ENCODE measurements at places on chromosomes 1 and 21.

GRCh38 chr1:77234096-77234495, 14.9 kb upstream of the PIGK start:
- DNase-seq: no peak

- no peak for DNase-seq
Observed at GRCh38 chr21:37546949-37547614, 180.5 kb downstream of the DYRK1A start.

- DNase-seq: no peak
Observed at GRCh38 chr1:6783936-6784559, 1.2 kb upstream of the CAMTA1 start.

DNA sequence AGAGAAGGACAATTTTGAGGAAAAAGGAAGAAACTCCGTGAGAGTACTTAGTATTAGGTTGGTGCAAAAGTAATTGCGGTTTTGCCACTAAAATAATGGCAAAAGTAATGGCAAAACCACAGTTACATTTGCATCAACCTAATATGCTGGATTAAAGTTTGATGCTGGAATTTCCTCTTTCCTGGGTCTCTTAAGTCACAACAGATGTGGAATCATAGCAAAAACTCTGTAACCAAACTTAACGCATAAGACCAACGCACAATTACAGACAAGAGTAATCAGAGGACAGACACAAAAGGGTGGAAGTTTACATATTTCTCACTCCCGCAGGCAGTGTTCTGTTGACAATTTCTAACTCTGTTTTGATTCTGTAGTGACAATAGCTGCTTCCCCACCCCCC, 182.4 kb downstream of the BACH1 start:
- no peak for DNase-seq

- DNase-seq: peak; percentile 60
Observed at GRCh38 chr21:34029743-34030528, 43.4 kb upstream of the MRPS6 start.

DNA sequence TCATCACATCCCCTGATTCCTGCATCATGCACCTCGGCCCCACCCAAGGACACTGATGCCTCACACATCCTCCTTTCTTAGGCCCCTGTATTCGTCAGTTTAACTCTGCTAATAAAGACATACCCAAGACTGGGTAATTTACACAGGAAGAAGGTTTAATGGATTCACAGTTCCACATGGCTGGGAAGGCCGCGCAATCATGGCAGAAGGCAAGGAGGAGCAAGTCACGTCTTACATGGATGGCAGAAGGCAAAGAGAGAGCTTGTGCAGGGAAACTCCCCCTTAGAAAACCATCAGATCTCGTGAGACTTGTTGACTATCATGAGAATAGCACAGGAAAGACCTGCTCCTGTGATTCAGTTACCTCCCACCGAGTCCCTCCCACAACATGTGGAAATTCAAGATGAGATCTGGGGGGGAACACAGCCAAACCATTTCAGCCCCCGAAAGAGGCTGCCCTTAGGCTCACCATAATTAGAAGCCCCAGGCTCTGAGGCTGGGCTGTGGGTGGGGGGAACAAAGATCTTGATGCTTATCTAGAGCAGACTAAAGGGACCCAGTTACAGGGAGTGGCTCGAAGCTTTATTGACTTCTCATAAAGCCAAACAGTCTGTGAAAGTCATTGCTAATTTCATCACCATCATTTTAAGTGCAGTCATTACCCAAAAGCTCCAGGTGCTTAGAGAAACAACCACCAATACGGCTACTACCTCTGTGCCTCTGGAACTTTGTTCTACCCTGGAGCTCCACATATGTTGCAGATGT, 181.5 kb downstream of the MATN1 start:
- no peak for DNase-seq

DNA sequence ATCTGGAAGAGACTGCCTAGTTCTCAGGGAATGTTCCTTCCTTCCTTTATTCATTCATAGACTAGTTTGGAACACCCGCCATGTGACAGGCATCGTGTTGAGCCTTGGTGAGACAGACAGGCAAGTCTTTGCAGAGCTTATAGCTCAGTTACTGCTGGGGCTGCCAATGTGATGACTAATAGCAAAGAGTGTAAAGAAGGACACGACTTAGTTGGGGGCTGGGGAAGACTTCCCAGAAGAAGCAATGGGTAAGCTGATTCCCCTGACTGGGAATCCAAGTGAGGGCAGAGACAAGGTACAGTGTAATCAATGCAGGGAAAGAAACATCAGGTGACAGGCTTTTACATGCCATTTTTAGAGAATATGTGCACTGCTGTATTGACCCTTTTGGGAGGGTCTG, 51.2 kb downstream of the TENT5C start:
- DNase-seq: peak; percentile 5

GRCh38 chr1:11384170-11384554, 94.8 kb upstream of the DISP3 start:
- DNase-seq: no peak

GRCh38 chr1:65409314-65409713, 11.2 kb upstream of the LEPR start:
- no peak for DNase-seq

- no peak for DNase-seq
Observed at GRCh38 chr1:83511146-83511726, 487.7 kb downstream of the TTLL7 start.

DNA sequence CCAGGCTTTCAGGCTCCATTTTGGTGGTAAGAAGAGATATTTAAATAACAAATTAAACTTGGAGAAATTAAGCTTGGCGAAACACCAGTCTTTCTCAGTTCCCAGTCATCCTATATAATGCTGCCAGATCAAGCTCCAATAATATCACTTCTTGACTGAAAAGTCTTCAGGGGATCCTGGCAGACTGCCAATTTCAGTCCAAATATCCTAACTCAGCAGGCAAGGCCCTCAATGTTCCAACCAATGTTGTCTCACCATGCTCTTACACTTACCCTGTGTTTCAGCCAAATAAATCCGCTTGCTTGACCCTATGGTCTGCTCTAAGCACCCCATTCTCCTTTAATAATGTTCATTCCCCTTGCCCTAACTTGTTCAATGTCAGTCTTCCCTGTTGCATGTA, 39.9 kb upstream of the BCL10 start:
- no peak for DNase-seq

DNA sequence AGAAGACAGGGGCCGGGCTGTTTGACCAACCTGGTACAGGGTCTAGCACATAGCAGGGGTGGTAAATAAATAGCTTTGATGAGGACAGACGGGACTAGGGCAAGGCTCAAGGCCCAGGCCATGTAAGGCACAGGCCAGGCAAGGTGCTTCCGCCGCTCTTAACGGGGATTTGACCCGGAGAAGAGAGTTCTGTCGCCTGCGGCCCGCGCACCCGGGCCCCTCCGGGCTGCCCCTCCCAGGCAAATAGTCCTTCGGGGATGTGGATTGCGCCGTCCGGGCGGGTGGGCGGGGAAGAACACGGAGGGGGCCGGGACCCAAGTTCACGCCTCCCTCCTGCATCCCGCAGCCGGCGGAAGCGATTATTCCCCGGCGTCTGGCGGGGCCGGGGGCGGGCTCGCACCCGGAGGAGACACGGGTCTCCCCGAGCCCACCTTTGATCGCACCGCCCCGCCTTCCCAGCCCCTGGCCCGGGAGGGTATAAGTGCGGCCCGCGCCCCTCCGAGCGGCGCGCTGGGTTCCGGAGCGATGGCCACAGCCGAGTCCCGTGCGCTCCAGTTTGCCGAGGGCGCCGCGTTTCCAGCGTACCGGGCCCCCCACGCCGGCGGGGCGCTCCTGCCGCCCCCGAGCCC, at the start of gene MIXL1:
Gene MIXL1, plus strand, starts transcription at position 508 of the 629 bp plus-strand sequence. Its CDS starts 18 bp downstream, at position 526.
- DNase-seq: no peak

DNA sequence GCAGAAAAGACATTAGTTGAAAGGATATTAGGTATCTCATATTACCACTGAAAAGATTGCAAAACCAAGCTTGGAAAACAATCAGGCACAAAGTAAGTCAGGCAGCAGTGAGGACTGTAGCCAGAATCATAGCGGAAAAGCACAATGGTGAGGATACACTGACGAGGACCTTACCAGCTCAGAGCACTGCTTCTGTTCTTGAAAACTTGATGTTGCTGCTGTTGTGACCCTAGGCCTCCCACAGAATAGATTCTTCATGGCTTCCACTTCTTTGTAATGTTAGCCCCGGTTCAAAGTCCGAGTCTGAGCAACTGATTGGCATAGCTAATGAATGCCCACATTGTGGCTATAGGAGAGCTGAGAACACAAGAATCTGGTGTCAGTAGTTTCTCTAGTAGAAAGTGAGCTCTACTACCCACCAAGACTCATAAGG, 45.2 kb upstream of the LRRC8C start:
- DNase-seq: no peak

- DNase-seq: no peak
Observed at GRCh38 chr1:85259912-85260274, 431 bp upstream of the C1orf52 start.

- no peak for DNase-seq
Observed at GRCh38 chr21:34201001-34201400, 127.6 kb downstream of the MRPS6 start.

GRCh38 chr1:208161656-208162375, 82.4 kb downstream of the PLXNA2 start:
- DNase-seq: no peak

- DNase-seq: no peak
Observed at GRCh38 chr1:116424438-116424837, 51.4 kb downstream of the ATP1A1 start.

- no peak for DNase-seq
Observed at GRCh38 chr1:62045574-62045973, 149.1 kb upstream of the L1TD1 start.

DNA sequence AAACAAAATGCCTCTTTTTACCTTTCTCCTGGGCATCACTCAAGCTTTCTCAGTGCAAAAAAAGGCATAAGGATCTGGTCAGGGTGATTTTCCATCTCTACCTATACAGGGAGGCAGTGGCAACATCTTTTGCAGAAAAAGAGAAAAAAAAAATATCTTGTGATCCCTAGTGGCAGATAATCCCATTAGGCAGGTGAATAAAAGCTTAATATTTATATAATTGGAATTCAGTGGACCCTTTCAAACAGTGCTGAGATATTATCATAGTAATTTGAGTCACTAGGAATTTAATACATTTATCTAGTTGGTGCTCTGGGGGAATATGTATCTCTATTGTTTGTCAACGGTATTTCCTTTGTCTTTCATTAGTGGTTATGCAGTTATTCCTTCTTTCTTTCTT, 29.9 kb upstream of the CXADR start:
- DNase-seq: no peak

DNA sequence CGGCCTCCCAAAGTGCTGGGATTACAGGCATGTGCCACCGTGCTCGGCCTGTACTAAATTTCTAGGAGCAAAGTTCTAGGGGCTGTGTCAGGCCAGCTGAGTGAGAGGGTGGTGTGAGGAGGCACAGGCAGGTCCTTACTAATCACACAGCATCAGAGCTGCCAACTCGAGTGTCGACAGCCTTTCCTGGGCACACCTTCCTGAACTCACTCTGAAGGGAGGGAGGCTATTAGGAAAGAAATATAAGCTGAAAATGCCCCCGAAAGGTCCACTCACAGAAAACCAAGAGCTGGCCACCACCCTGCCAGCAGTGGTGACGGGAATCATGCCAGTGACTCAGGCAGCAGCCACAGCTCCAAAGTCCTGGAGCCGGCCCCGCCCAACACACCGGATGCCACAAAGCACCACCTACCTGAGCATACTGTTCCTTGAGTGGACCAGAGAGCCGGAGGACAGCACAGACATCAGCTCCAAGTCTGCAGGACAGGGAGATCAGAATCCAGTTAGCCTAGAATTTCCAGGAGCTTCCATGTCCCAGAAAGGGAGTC, 4.5 kb downstream of the PMVK start:
- DNase-seq: no peak

DNA sequence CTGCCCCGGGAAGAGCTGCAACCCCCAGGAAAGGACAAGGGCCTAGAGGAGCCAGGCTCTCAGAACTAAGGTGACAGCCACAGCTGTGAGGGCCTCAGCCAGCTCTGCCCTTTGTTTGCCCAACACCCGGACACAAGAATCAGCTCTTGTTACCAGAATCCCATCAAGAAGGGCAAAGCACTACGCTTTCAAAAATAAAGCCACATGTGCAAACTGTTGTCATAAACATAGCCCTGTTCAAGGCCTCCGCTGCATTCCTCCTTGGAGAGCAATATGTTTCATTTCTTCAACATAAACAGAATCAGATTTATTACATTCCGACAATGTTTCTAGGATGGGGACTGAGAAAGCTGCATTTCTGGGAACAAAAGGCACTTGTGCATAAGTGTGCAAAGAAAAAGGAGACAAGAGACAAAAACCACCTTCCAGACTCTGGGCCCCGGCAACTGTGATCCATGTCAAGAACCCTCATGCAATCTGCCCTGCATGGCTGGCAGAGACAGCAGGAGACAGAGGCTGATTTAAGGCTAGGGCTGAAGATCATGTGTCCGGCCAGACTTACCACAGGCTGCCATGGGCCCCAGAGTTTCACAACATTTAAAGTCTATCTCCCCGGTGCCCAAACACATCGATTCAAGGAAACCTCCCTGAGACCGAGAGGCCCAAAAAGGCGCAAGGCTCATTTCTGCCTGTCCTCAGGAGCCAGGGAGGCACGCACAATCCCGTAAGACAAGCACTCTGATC, 71.0 kb downstream of the SSBP3 start:
- no peak for DNase-seq

DNA sequence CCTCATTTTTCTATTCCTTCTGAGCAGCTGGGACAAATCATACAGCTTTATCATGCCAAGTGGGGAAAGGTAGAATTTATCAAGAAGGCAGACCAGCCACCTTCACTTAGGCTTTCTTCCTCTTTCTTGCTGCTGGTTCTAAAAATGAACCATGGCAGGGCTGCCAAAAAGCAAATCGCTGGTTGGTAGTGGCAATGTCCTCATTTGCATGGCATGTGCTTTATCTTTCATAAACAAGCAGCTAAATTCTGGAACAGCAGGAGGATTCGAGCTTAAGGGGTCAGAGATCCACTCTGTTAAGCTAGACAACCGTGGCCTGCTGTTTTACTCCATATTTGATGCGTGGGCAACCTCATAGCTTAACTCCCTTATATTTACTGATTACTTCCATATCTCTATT, 91.3 kb downstream of the RPE65 start:
- no peak for DNase-seq

DNA sequence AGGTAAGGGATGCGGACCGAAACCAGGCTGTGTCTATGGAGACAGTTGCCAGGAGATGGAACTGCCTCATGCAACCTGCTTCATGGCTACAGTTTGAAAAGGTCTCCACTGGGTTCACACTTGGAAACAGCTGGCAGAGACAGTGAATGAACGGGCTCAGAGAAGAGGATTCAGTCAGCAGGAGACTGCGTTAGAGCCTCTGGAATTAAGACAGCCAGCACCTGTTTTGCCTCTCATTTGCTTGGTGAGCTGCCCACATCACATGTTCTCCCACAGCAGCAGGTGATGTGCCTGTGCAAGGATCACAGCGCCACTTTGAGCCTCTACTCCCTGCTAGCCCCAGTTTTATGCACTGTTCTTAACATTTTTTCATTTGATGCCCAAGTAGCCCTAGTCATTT, 321.0 kb downstream of the PLPP3 start:
- no peak for DNase-seq

GRCh38 chr1:9618909-9619679, 30.4 kb downstream of the TMEM201 start:
- DNase-seq: no peak

GRCh38 chr1:190144650-190145049, 333.0 kb downstream of the BRINP3 start:
- DNase-seq: no peak

Data from amniotic stem cell (primary cell).